Ureter (tissue), 1 donor: ENCODE measurements at places on chromosomes 2 and 18.

DNA sequence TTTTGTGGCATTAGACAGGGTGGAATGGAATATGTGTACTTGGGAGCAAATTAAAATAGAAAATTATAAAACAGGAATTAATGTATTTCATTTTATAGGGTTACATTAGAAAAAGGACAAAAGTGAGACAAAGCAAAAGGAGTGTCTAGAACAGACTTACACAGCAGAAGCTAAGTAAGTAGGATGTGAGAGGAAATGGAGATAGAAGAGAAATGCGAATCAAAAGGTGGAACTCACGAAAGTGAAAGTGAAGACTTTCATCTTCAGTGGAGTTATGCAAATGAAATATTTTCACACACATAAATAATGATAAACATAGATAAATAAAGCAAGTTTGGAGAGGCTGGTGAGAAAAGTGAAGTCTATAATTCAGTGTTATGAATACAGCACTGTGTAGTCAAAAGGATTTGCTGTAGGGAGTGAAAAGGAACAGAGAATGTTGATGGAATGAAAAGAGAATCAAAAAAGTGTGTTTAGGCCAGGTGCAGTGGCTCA is 94.8 kb downstream of the DLGAP1 start:
- no peak for DNase-seq

DNA sequence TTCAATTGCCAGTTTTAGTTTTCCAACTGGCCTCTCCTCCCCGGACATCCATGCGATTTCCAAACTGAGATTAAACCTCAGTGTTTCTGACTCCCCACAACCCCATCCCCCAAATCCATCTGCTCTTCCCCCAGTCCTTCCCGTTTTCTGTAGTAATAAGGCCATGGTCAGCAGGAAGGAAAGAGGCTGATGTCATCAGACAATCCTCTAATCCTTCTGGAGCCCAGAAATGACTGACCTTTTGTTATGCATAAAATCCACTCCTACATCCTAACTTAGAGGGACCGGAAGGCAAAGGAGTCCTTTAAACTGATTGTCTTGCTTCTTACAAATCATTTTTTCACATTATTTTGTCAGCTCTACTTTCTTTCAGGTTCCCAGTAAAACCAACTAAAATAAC is 155.8 kb downstream of the INO80D start:
- DNase-seq, result no peak

GRCh38 chr2:1607971-1608688 is 136.2 kb downstream of the PXDN start:
- no peak for DNase-seq

DNA sequence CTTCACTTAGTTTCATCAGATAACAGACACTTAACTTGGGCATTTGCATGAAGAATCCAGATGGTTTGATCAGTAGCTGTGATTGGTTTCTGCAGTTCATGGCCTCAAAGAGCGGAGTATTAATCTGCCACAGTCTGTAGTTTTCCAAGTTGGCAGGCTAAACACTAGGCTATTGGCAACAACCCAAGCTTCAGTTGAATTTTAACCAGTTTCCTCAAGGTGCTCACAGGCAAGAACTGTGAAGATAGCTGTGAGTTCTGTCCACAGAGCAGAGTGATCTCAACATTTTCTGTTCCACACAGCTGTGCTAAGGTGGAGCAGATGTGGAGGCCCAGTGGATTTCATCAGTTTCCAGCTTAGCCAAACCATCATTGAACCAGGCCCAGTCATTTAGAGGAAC is 469.5 kb upstream of the LINC00305 start:
- DNase-seq, result no peak

DNA sequence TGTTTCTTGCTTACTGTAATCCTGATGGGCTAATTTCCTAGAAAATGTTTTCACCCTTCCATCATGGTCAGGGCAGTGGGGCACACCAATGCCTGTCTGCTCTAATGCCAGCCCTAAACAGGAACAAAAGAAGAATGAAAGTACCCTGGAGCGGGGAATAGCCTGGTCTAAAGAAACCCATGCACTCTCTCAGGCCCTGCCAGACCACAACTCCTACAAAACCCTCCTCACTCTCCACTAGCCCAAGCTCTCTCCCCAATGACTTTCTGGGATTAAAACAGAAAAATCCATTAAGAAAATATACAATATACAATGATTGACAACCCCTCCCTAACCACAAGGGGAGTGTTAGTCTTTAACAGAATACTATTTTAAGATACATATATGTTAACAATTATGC is 67.6 kb downstream of the AAK1 start:
- no peak for DNase-seq

- no peak for DNase-seq
These were observed 942.2 kb downstream of the CNTNAP5 start for GRCh38 chr2:124967325-124967724.

GRCh38 chr18:74370115-74370514 is 54.5 kb downstream of the C18orf63 start:
- no peak for DNase-seq

GRCh38 chr2:23698721-23699579 is 228.0 kb downstream of the ATAD2B start:
- no peak for DNase-seq

- no peak for DNase-seq
These were observed 2.7 kb upstream of the HSBP1L1 start for GRCh38 chr18:79961527-79962291.

DNA sequence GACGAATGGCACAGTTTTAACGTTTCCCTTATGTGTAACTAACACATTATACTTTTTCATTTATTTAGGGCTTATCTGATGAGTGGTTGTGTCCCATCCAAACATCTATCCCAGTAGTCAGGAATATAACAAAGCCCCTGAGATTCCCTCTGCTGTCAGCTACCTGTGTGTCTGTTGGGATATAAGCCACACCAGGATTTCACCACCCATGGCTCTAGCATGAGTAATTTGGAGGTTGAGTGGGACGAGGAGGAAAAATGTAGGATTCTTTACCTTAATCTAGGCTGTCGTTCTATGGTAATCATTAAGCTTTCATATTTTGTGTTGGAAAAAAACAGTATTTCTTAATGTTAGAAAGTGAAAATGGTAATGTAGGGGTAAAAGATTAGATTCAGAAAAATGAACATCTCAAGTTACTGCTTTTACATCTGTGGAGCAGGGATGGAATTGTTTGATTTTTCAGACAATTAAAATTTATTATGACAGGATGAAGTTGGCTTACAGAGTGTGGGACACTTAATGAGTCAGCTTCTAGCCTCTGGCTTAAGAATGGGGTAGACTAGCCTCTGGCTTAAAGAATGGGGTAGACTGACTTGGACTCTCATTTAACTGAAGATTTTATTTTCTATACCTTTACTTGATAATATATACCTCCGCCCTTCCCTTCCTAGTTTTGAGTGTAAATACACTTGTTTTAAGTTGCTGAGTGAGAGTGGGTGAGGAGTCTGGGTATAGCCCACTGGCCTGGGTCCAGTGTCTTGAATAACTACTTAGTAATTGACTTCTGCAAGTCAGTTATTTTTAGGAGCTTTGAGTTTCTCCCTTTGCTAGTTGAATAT is 88.5 kb upstream of the RANBP2 start:
- no peak for DNase-seq

DNA sequence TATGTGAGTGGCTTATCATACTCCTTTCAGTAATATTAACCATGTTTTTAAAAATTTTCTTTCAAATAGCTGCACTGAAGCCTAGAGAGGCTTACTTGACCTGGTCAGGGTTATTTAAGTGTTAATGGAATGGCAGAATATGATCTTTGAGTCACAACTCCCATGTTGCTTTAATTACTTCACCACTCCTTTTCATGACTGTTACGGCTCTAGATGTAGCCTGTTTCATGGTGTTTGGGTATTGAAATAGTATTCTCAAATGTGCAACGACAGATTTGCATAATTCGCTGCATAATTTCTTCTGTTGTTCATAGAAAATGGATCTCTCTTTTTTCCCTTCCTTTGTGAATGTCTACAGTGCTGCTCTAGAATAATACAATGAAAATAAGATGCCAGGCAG is 51.6 kb upstream of the PLA2R1 start:
- DNase-seq, result no peak

DNA sequence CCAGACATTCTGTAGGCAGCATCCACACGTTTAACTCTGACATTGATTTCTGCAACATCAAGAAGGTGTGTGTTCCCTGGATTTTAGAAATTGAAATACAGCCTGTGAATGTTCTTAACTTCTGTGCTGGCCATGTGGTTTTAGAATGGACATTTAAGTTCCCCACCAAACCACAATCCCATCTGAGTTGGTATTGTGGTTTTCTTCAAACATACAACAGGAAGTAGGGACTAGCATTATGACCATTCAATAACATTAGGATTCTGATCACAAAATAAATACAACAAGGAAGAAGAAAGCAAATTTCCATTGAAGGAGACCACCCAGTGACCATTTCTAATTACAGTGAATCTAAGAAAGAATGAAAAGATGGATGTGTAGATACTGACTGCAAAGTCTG is 51.2 kb downstream of the MAP3K20 start:
- no peak for DNase-seq

DNA sequence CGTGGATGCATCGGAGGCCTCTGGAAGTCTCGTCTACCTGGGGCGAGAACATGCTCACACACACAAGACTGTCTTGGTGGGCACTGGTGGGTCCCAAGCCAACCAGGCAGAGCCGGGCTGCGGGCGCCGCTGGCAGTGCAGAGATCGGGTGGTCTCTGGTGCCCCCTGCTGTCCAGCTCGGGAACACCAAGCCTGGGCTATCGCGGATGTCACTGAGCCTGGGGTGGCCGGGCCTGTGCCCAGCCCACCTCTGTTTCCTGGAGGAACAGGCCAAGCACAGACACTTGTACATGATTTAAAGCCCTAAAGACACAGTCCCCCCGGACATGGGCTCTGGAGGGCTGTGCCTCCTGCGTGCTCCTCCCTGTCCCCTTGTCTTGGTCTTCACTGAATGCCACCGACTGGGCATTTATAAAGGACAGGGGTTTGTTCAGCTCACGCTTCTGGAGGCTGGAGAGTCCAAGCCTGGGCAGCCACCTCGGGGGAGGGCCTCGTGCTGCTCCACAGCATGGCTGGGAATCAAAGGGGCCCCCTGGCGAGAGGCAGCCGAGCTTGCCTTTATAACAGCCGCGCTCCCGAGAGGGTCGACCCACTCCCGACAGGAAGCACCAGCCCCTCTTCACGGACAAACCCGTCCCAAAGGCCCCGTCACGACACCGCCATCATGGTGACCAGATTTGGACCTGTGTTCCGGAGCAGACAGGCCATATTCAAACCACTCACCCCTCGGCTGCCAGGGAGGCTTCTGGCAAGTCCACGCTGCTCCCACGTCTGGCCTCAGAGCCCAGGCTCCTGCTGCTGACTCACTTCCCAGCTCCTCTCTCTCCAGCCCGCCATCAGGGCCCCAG is 3.6 kb upstream of the OTOS start:
- DNase-seq, result peak; percentile 78

GRCh38 chr2:119062652-119063051 is 95.9 kb downstream of the C1QL2 start:
- no peak for DNase-seq

DNA sequence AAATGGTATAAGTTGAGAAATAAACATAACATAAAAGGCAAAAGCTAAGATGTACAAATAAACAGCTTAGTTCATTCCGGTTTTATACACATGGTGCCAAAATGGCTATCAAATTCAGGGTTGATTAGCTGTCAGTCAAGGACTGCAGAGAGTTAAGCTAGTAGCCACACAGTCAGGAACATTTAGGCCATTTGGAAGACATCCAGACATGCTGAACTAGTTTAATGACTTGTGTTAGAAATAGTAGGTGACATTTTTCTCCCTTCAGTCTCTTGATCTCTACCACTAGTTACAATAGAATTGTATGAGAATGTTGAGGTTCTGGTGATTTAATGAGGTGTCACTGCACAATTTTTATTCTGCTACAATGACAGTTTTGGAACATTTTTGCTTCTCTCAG is 394.4 kb upstream of the SPHKAP start:
- no peak for DNase-seq

- no peak for DNase-seq
These were observed 13.2 kb upstream of the COL5A2 start for GRCh38 chr2:189192766-189193165.

- no peak for DNase-seq
These were observed 146.3 kb downstream of the LAMA3 start for GRCh38 chr18:23835506-23835905.

DNA sequence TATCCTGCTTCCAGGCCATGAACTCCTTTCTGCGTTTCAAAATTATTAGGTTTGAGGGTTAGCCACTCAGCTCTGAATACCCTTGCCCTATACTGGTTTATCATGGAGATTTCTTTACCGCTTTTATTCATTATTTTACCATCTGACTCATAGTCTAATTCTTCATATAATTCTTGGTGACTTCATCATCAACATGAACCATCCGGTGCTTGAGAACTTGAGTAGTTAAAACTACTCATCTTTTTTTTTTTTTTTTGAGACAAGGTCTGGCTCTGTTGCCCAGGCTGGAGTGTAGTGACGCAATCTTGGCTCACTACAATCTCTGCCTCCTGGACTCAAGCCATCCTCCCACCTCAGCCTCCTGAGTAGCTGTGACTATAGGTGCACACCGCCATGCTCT is 94.2 kb upstream of the LHCGR start:
- no peak for DNase-seq

DNA sequence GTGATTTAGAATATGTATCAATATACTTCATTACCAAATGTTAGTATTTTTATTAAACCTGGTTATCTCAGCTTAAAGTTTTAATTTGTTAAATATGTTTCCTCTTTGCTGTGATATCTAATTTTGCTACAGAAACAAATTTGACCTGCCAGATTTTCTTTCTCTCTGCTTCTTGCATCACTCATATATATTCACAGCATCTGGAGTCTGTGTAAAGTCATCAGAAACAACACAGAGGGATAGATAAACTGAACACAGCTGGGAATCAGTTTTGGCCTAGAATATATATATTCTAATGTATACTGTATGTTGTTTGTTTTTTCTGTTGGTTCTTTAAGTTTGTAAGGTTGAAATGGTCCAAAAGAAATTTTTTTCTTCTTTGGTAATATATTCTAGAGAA is 8.5 kb downstream of the PSMD14 start:
- DNase-seq, result no peak

DNA sequence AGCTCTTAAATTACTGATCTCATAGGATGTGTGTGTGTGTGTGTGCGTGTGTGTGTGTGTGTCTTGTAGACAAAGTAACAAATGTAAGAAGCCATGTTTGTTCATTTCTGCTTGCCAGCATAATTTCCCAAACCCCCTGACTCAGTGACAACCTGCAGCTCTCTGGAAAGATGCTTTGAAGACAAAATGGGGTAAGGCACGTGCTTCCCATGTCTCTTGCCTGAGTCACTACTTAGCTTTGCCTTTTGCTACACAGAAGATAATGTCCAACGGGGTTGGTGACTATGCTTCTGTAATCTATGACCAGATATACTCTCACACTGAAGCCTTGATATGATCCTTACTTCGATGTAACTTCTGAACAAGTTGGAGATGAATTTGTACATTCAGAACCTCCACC is 332.0 kb downstream of the SLC4A3 start:
- no peak for DNase-seq

GRCh38 chr18:36608107-36608506 is 220.7 kb downstream of the TPGS2 start:
- no peak for DNase-seq

DNA sequence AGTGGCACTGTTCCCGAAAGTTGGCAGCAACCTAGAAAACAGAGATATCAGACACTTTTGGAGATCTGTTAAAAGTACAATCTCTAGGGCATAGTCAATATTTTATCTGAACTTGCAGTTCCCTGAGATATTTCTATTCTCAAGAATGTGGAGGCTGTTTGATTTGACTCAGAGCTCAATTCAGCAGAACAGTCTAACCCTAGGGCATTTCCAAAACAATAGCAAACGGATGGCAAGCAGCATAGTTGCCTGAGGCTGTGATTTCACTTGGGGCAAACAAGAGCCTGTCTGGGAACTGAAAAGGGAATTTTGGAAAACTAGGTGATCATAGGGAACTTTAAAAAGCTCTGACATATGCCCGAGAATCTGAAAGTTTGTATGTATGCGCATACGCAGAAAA is 772.8 kb upstream of the LRRTM1 start:
- DNase-seq, result no peak
